ENCODE measurements at places on chromosomes 13 and 19.

DNA sequence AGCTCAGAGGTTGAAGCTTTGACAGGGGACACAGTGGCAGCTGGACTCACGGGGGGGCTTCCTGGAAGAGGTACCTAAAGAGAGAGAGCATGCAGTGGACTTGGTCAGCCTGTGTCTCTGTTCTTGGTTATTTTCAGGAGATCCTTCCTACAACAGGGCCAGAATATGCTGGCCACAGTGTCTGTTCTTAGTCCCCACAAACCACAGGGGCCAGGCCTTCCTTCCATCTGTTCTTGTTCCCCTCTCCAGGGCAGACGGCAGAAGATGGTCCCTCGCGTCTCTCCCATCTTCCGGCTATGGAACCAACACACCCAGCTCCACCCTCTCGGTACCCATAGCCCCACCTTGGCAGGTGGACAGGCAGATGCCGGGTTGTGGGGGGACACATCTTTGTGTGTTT, 24.8 kb downstream of the MAST3 start:
- no peak for DNase-seq

- no peak for DNase-seq
Measured at GRCh38 chr19:14091813-14092462, 1.4 kb upstream of the SAMD1 start.

DNA sequence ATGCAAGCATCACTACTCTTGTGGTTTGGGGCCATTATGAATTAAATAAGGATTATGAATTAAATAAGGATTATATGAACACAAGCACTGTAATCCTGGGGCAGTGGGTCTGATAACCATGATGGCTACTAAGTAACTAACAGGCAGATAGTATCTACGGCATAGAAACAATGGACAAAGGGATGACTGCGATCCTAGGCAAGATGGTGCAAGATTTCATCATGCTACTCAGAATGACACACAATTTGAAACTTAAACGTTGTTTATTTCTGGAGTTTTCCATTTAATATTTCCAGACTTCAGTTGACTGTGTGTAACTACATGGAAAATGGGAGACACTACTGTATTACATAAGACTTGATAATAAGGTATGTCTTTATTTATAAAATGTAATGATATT, 15.1 kb downstream of the KCNRG start:
- no peak for DNase-seq

GRCh38 chr19:3557461-3558248, at the start of gene MFSD12:
MFSD12 (minus strand) TSS chr19:3557586; CDS start chr19:3557403, 183 bp downstream.
- peak; percentile 85 for DNase-seq

GRCh38 chr13:113865427-113865826, 1.6 kb upstream of the GAS6 start:
- DNase-seq, result no peak

GRCh38 chr19:48480183-48480557, 11.0 kb downstream of the CYTH2 start:
- DNase-seq, result no peak

GRCh38 chr19:10805758-10806247, 30.2 kb downstream of the TMED1 start:
- no peak for DNase-seq

DNA sequence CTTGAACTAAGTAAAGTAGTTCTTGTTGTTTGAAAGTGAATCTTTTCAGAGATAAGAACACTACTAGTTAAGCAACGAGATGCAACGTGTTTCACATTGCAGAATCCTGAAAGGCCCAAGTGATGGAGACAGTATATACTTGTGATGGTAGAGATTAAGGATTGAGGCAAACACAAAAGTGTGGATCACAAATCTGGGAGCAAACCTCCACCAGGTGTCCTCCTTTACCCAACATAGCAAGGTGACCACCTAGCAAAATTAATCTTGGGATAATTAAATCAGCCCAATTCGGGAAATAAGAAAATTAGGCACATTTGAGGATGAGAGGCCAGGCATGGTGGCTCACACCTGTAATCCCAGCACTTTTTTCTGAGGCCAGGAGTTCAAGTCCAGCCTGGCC, 563.9 kb downstream of the DACH1 start:
- DNase-seq, result no peak
